ENCODE measurements at places on chromosomes 1 and 21.

DNA sequence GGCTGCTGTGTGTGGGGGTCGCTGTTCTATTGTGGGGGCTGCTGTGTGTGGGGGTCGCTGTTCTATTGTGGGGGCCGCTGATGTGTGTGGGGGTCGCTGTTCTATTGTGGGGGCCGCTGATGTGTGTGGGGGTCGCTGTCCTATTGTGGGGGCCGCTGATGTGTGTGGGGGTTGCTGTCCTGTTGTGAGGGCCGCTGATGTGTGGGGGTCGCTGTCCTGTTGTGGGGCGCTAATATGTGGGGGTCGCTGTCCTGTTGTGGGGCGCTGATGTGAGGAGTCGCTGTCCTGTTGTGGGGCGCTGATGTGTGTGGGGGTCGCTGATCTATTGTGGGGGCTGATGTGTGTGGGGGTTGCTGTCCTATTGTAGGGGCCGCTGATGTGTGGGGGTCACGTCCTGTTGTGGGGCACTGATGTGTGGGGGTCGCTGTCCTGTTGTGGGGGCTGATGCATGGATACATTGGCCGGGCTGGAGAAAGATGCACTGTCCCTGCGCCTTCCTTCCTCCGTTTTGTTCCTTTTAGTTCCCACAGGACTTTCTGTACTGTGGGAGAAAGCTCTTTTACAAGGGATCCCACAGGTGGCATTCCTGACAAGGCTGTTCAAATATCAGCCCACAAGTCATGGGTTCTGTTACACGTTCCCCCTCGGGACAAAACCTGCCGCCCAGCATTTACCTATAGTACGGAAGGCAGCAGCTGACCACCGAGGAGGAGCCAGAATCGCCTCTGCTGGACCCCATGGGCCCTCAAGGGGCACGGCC is 27.5 kb downstream of the SETD4 start:
- DNase-seq = no peak

- DNase-seq = no peak
Observed at GRCh38 chr1:219128957-219129356, 44.7 kb upstream of the LYPLAL1 start.

- no peak for DNase-seq
Observed at GRCh38 chr1:167701510-167701909, 20.3 kb upstream of the MPZL1 start.

DNA sequence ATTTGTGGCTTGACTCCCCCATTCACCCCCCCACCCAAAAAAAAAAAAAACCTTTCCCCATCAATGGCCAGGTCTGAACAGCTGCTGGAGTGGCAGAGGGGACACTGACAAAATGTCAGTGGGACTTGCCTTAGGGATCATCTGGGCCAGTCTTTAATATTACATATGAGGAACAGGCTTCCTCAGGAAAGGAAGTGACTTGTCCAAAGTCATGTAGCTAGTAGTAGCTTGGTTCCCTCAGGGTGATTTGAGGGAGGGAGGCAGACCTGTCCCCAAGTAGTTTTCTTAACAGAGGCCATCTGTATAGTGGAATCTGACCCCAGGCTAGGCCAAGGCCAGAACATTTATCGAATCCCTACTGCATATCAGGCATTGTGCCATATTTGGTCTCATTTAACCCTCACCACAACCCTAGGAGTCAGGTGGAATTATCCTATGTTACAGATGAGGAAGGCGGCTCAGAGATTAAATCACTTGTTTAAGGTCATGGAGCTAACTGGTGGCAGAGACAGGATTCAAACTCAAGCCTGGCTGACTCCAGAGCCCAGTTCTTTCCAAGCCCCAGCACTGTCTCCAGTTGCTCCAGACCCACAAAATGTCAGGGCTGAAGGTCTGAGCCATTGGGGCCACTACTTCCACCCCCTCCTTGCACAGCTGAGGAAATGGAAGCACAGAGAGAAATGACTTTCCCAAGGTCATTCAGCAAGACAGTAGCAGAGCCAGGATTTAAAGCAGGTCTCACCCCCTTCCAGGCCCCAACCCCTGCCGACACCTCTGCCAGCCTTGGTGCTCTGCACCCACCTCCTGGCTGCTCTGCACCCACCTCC is 10.4 kb downstream of the ZBTB7B start:
- no peak for DNase-seq

DNA sequence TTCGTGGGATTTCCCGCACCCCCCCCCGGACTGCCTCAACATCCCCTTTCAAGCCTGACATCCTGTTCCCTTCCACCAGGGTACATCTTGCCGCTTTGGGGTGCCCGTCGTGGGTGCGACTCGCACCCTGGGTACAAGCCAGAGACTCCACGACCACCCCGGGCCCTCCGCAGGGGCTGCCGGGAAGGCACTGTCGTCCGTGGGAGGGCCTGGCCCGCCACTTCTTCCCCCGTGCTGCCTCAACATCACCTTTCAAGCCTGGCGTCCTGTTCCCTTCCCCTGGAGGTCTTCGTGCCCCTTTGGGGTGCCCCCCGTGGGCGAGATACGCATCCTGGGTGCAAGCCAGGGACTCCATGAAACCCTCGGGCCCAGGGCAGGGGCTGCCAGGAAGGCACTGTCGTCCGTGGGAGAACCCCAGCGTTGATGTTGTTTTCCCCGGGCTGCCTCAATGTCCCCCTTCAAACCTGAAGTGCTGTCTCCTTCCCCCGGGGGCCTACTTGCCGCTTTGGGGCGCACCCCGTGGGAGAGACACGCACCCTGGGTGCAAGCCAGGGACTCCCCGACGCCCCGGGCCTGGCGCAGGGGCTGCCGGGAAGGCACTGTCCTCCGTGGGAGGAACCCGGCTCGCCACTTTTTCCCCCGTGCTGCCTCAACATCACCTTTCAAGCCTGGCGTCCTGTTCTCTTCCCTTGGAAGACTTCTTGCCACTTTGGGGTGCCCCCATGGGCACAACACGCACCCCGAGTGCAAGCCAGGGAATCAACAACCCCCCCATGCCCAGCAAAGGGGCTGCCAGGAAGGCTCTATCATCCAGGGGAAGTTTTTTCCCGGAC is 138.6 kb downstream of the LIPI start:
- DNase-seq = no peak

DNA sequence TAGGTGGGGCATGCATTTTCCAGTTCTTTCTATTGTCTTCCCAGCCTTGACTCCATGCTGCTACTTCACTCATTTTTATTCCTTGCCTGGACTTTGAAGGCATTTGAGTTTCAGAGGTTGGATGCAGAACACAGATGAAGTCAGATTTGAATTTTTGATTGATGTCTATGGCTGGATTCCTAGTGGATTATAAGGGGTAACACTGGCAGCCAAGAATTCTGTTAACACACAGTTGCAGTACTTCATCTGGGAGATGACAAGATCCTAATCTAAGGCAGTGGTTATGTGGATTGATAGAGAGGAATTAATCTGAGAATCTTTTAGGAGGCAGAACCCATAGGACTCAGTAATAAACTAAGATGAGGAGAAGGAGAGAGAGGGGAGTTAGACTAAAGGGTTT is 439.0 kb upstream of the USP24 start:
- DNase-seq = no peak

- no peak for DNase-seq
Observed at GRCh38 chr1:224996266-224996665, 66.8 kb downstream of the DNAH14 start.

DNA sequence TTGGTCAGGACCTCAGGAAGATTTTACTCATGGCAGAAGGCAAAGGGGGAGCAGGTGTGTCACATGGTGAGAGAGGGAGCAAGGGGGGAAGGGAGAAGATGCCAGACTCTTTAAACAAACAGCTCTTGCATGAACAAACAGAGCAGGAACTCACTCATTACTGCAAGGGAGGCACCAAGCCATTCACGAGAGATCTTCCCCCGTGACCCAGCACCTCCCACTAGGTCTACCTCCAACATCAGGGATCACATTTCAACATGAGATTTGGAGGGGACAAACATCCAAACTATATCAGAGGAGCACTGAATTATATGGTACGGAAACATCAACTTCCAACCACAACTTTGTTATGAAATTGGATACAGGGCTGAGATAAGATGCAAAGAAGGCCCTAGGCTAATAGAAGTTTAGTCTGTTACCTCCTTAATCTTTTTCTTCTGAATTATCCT is 164.9 kb downstream of the ST6GALNAC3 start:
- no peak for DNase-seq

- no peak for DNase-seq
Observed at GRCh38 chr1:205424901-205425600, 3.2 kb upstream of the LEMD1 start.

- no peak for DNase-seq
Observed at GRCh38 chr1:157086299-157086698, 13.3 kb downstream of the ETV3L start.

DNA sequence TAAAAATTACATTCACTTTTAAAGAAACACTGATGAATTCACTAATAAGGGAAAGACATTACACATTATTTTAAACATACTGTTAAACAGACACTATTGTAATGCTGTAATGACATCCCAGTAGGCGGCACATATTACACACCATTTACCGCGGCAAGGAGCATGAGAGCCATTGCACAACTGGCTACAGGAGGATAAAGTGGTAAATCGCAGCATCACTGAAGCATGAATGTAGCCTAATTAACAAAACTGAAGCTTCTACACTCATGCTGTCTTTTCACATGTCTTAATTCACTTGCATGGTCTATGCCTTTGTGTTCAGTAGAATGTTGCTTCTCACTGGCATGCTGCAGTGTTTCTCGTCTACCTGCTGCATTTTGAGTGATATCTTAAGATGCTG is 1046.0 kb downstream of the MRPL39 start:
- no peak for DNase-seq

GRCh38 chr21:29557200-29557599 is 258.5 kb downstream of the BACH1 start:
- peak; percentile 35 for DNase-seq

DNA sequence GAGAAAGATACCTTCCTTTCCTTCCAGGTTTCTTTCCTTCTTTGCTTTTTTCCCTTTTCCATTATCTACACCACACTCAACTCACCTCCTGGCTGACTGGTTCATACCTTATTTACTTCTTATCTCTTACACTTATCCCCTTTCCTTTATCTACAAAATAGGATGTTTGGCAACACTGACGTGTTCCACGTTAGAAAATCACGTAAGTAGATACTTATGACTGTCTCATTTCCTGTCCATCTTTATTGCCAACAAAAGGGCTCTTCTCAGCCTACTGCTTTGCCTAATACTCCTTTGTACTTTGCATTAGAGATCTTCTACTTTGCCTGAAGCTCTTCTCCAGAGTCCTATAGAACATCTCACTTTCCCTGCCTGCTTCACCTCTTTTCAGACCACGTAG is 25.1 kb downstream of the SYNJ1 start:
- DNase-seq = no peak

GRCh38 chr1:51517361-51518032 is 1.6 kb downstream of the EPS15 start:
- DNase-seq = peak; percentile 61

- no peak for DNase-seq
Observed at GRCh38 chr21:34221331-34222030, 142.3 kb upstream of the KCNE2 start.

DNA sequence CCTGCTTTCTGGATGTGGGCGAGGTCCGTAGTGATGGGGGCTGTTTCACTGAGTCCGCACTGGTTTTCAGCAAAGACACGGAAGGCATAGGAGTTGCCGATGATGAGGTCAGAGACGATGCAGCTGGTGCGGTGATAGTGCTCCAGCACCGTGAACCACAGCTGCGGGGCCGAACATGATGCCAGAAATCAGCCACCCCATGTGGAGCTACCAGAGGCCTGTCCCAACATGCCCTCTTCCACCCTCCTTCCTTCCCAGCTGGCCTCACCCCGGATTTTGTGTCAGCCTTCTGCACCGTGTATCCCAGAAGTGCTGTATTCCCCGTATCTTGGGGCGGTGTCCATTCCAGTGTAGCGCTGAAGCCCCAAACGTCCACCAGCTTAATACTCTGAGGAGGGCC is 10.0 kb downstream of the MYBPHL start:
- DNase-seq = no peak

GRCh38 chr21:46118316-46119143 is 20.6 kb downstream of the COL6A2 start:
- DNase-seq = no peak

DNA sequence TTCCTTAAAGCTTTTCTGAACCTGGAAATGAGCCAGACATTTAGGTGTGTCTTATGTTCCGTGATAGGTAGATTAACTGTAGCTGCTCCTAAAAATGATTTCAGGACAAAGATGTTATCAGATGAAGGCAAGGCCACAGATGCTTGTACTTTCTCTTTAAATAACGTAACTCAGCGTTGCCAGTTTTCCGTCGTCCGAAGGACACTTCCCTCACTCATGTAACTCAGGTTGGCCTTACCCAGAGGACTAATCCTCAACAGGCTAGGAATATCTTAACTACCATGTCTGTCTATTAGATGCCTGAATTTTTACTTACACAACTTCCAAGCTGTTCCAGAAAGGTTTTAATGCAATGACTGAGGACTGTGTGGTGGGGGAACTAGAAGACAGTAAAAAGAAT is 35.4 kb upstream of the FAM89A start:
- DNase-seq = no peak

- peak; percentile 64 for DNase-seq
Observed at GRCh38 chr1:110916669-110917306, 43.8 kb downstream of the CD53 start.

DNA sequence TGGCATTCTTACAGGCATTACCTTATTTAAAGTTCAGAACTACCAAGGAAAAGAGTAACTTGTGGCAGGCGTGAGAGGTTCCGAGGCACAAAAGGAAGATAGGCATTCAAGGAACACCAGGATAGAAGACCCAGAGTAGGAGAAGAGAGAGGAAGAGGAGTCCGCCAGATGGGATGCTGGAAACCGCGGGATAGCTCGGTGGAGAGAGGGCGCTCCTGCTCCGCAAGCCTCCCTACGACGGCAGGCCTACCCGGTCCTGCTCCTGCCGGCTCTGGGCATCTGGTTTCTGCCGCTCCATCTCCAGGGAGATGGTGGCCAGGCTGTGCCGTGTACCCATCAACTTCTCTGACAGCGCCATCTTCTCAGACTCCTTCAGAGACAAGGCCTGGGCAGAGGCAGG is 5.4 kb upstream of the NBPF1 start:
- DNase-seq = no peak

DNA sequence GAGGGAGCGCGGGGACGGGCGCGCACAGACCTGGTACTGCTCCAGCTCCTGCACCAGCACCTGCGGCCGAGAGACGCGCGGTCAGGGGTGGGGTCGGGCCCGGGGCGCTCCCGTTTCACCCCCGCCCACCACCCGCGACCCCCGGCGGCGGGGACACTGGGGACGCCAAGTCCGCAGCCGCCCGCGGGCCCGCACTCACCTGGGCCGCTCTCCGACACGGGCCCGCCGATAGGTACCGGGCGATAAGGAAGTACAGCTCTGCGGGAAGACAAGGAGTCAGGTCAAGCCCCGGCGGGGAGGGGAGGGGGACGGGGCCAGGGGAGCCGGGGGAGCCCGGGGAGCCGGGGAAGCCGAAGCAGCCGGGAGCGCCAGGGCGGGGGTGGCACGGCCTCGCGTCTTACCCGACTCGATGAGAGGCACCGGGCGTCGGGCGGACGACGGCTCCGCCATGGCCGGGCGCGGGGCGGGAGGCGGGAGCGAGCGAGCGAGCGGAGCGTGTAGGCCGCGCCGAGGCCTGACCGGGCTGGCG is 326 bp downstream of the BRWD1 start:
- no peak for DNase-seq

GRCh38 chr21:18646116-18646515 is 242.5 kb upstream of the TMPRSS15 start:
- DNase-seq = no peak

GRCh38 chr1:14842891-14843290 is 244.4 kb downstream of the KAZN start:
- DNase-seq = no peak

Data from inflammatory macrophage (primary cell).